ENCODE measurements at places on chromosomes 5 and 9. TPM values are rescaled to one million over a fixed set of nuclear protein-coding genes. Genes with fewer than 3 reads are reported as not detected.

- DNase-seq: no peak
Measured at GRCh38 chr9:35682051-35682450, 7.7 kb downstream of the TPM2 start.

DNA sequence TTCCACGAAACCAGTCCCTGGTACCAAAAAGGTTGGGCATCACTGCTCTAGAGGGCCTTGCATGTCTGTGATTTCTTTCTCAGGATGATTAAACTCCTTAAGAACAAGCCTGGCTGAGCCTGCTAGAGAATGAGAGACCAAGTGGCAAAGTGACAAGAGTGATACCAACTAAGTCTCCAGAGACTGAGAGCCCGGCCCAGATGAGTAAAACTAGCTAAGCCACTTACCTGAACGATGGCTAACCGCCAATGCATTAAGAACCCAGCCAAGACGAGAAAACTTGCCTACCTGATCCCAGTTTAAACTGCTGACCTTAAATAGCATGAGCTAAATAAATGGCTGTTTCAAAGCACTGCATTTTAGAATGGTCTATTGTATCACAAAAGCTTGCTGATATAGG lies 5.6 kb upstream of the CCDC152 start:
- DNase-seq: no peak

DNA sequence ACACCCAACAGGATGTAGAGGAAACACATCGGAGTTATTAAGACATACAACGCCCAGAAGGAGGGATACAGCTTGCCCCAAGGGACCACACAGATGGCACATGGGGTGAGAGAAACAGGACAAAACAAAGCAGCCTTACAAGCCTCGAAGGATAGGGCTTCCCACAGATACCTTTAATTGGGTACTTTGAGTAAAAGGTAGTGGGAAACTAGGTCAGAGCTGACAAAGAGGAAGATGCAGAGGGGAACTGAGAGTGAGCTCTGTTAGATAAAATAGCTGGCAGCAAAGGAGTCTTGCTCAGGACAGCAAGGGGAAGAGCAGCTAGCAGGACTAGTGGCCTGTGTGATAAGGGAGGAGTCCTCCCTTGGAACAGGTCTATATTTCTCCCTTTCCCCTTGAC lies 48.2 kb downstream of the OTP start:
- no peak for DNase-seq

PCDHB10 gene
- total RNA-seq: not detected

PRRX2 gene
- total RNA-seq: not detected
